T-helper 1 cell (primary cell): ENCODE measurements at places on chromosomes 5 and 9.
A peak's percentile ranks its signal among the peaks of the same experiment; 100 is the strongest.

GRCh38 chr9:621201-621855 is 220.2 kb upstream of the DMRT1 start:
- DNase-seq, result no peak

DNA sequence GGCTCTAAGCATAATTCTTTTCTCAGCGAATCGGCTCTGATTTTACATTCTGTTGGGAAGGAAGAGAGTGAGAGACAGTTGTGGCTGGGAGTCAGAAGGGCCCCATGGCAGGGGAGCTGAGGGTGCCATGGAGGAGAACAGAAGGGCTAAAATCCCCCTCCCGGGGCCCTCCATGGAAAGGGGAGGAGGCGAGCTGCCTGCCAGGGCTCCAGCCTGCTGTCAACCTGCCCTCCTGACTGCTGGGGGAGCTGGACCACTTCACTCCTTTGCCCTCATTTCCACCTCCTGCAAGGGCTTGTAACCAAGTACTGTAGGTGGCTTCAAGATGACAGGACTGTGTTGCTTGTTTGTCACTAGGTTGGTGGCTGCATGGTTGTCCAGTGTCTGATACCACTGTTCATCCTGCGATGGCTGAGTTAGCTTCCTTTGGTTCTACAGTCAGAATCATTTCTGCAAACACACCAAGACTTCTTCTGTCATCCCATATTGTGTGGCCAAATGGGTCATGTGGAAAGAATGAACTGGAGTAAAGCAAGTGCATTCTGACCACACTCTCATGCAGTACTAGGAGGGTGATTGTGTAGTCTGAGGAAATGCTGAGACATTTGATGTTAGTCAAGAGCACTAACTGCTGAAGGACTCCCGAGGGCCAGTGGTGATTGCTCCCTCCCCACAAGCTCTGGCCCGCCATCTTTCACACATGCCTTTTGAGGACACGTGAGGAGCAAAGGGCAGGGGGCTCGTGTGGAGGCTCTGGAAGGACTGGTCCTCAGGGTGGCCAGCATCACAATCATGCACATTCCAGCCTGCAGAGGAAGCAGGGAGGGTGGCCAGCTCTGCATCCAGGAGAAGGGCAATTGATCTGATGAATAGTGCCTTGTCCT is 307.2 kb downstream of the GADD45G start:
- DNase-seq, result no peak

GRCh38 chr9:88106492-88106891 is 31.8 kb downstream of the SPATA31C2 start:
- DNase-seq, result no peak

GRCh38 chr5:9347541-9348295 is 198.2 kb downstream of the SEMA5A start:
- DNase-seq, result no peak

DNA sequence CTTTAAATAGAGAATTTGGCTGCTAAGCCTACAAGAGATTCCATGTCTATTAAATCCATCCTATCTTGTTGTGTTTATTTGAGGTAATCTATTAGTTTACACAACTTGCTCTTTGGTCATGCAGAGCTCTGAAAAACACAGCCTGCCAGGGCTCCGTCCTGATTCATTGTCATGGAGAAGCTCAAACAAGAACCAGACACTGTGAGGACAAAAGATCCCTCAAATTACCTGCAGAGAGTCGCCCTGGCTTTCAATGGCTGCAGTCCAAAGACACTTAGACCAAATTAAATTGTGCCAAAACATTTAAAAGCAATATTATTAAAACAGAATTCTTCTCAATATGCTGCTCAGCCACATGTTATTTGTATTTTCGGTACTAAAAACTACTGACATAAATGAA is 60.1 kb downstream of the CDH18 start:
- DNase-seq, result no peak

DNA sequence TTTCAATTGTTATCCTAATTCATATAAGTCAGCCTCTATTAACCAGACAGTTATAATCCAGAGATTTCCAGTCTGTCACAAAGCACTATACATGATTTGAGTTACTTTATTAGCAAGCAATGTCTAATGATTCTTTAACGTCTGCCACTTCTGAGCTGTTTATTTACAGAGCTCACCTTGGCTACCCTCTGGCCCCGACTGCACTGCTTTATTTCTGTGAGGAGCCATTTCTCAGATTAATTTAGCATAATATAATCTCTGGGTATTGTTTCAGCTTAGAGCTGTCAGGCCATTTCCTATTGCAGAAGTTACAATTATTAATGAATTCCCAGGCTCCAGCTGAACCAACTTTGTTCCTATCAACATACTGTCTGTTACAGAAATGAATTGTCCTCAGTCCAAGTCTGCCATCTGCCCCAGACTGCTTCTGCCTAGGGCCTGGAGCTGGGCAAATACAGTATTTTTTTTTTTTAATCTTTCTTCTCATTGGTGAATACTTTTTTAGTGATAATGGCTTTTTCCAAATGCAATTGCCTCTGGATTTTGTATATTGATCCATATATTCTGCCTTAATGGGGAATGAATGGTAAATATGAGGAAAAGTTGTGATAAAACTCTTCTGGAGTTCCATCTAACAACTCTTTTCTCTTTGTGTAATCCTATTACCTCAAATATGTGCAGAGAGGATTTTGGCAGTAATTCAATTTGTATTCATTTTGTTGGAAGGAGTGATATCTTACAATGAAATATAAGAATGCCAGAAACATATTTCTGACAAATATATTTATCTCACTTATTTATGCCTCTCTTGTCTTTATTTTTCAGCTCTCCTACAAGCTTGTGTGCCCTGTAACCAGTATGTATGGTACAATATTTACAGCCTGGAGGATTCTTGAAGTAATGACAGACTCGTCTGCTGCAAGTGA is 104.7 kb downstream of the FOCAD start:
- no peak for DNase-seq

DNA sequence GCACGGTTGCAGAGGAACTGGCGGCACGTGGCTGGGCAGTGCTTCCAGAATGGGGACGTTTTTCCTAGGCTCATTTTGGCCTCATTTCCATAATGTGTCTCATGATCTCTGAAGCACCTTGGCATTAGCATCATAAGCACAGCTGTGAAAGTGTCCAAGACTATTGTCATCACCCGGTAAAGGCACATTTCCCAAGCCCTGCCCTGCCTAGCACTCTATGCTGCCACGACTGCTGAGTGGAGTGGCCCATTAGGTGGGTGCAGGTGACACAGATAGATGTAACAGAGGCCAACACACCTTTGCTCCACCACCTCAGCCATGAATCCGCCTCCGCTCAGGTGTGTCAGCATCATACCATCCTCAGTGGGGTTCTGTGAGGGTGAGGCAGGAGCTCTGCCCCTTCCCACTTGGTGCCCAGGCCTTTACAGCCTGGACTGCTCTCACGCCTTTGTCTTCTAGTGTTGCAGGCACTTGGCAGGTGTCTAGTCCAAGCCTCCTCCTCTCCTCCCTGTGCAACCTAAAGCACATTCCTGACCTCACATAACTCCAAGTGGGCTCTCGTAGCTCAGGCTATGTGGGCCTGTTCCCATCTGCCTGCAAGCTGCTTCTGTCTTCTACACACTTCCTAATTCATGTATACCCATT is 213.0 kb downstream of the FSTL4 start:
- DNase-seq, result no peak

DNA sequence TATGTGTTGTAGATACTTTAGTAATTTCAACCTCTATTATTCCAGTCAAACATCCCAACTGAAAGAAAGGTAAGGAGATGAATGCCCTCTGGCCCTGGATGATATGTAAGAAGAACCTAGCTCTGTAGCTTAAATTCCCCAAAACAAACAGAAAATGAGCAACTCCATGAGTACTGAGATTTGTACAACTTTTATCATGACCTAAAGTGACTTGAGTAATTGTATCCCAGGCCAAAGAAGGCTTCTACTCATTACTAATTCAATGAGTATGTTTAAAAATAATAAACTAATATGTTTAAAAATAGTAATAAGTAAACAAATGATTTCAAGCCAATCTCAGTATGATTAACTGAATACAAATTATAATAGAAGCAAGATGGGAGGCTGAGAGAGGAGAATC is 414.0 kb upstream of the ACTBL2 start:
- DNase-seq, result no peak

DNA sequence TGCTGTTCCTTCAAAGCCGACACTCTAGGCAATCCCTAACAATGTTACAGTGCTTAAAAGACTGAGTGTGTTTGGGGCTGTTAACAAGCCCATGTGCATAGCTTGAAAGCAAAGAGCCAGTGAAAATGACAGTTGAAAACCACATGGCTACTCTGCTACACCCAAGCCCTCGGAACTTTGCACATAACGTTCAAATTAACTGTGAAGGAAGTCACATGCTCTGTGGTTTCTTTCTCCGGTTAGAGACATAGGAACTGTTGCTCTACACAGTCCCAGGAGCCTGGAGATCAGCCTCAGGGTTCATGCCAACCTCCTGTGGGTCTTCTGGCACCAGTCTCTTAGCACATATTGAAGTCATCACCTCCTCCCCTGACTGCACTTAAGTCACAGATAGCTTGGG is 51.1 kb downstream of the C9orf152 start:
- DNase-seq, result peak; percentile 10

DNA sequence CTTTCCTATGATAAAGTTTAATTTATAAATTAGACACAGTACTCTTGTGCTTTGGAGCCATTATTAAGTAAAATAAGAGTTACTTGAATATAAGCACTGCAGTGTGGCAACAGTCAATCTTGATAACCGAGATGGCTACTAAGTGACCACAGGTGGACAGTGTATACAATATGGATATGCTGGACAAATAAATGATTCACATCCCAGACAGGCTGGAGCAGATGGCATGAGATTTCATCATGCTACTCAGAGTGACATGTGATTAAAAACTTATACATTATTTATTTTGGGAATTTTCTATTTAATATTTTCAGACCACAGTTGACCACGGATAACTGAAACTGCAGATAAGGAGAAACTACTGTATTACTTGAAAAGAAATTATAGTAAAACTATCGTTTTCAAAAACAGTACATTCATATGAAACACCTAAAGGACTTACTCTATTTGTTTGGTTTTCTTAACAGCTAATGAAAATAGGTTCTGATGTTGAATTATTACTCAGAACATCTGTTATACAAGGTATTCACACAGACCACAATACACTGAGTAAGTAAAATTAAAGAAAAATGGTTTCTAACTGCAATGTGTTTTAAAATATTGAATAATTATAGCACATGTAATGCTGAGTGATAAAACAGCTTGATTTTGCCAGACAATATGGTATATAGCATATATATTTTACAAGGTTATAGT is 16.0 kb downstream of the LYRM7 start:
- DNase-seq, result no peak
